ENCODE measurements at places on chromosomes 3 and 15.

DNA sequence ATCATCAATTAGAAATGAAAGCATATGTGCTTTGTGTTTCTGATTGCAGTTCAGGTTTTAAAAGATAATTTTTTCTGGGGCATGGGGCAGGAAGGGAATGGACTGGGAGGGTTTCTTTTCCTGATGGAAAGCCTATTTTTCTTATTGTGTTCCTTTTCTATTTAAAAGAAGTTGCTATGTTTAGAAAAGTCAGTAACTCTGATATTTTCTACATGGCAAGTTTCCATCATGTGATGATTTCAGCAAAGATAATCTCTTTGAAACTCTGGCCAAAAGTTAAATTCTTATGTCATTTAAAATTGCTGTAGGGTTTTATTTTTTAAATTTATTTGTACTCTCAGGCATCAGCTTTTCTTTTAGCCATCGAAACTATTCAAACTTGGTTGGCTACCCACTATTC lies 601.2 kb downstream of the FOXP1 start:
- no peak for DNase-seq

DNA sequence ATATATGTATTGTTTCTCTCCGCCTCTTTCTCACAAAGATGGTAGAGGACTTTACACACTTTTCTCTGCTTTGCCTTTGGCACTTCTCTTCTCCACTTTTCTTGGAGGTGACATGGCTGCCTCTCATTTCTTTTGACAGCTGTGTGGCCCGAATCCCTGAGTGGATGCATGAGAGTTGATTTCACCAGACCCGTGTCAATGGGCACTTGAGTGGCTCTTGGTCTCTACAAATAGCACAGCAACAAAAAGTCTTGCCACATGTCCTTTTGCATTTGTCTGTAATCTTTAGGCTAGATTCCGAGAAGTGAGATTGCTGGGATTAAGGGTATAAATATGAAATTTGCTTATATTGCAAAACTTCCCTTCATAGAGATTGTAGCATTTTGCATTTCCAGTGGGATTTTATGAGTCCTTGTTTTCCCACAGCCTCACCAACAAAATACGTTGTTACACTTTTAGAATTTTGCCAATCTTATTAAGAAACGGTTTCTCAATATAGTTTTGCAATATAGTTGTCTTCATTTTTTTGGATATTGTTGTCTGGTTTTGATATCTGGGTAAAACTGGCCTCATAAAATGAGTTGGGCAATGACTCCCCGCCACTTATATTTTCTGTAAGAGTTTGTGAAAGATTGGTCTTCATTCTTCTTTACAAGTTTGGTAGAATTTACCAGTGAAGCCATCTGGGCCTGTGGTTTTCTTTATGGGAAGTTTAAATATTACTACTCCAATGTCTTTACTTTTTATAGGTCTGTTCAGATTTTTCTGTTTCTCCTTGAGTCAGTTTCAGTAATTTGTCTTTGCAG lies 5.2 kb upstream of the TRPM1 start:
- DNase-seq, result no peak

- DNase-seq, result no peak
Observed at GRCh38 chr3:176633511-176633910, 563.8 kb downstream of the TBL1XR1 start.

- DNase-seq, result no peak
Observed at GRCh38 chr3:143910756-143911155, 60.9 kb upstream of the DIPK2A start.

GRCh38 chr3:10244009-10244408 lies 4.2 kb upstream of the TATDN2 start:
- DNase-seq, result no peak

DNA sequence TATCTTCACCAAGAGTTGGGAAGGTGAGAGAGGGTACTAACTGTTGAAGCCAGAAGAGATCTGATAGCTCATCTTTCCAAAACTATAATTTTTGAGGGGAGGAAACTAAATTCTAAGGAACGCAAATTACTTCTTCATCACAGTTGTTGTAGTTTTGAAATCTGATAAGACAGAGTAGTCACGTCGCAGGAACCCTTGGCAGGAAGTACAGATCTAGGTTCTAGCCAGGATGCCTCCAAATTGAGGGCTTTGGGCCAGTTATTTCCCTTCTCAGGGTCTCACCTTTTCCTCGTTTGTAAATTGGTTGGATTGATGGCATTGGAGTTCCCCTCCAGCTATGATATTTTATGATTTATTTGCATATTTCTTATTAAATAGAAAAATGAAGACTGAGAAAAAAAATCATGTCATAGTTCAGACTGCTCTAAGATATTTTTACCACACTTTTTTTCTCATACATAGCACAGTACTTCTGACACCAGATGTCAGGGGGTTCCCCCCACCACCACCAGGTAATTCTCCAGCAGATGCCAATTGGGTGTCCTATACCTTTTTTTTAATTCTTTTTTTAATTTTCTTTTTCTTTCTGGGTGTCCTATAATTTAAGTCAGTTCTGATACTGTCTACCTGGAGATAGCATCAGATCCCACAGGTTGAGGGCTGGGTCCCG lies 32.3 kb upstream of the APH1B start:
- no peak for DNase-seq

DNA sequence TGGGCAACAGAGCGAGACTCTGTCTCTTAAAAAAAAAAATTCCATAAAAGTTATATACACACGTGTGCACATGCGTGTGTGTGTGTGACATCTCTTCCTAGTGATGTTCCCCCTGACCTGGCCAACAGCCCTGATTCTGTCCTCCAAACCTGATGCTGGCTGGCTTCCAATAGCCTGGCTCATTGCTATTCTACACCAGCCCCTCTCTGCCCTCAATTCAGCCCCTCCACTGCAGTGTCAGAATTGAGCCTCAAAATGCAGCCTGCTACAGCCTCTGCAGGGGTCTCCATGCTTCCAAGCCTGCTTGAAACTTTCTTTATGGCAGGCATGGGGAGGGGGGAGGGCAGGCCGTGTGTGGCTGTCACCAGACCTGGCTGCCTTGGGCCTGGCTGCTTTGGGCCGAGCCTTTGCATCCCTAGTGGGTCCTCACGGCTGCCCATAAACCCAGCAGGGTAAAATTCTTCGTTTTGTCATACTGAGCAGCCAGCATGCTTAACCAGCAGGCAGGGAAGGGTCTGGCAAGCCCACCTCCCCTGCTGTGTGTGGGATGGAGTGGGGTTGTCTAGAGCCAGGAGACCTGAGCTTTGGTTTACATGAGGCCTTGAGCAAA lies 22.7 kb upstream of the DOCK3 start:
- no peak for DNase-seq

DNA sequence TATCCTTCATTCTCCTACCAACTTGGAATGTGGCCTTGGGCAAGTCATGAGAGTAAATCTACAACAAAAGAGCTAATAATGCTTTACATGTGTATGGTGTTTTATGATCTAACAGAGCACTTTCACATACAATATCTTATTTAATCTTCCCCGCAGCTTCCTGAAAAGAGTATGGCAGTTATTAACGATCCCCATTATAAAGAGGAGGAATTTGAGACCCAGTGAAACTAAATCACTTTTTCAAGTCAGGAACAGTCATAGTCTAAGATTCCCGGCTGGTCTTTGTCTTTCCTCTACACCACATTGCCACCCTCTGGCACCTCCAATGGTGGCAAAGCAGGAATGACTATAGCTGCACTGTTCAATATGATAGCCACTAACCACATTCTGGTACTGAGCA lies 69.7 kb upstream of the CMSS1 start:
- DNase-seq, result no peak

GRCh38 chr3:189630767-189631372 lies 319 bp upstream of the TP63 start:
- peak; percentile 30 for DNase-seq

GRCh38 chr3:177822681-177823096 lies 625.4 kb upstream of the TBL1XR1 start:
- no peak for DNase-seq

GRCh38 chr3:98199020-98199419 lies 32.5 kb downstream of the OR5H15 start:
- DNase-seq, result no peak

DNA sequence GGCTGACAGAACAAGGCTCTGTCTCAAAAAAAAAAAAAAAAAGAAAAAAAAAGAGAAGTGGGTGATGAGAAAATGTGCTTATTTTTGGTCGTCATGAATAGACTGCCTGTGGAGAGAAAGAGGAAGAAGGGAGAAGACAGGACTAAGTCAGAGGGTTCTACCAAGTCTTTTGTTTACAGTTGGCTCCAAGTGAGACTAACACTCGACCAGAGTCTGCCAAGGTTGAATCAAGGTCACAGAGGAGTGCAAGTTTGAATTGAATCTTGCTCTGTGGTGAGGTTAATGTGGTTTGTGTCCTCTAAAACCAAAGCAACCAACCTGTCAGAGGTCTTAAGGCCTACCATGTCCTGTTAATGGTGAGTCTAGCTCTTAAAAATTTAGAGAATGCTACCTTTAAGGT lies 334.1 kb upstream of the GRM7 start:
- DNase-seq, result no peak

DNA sequence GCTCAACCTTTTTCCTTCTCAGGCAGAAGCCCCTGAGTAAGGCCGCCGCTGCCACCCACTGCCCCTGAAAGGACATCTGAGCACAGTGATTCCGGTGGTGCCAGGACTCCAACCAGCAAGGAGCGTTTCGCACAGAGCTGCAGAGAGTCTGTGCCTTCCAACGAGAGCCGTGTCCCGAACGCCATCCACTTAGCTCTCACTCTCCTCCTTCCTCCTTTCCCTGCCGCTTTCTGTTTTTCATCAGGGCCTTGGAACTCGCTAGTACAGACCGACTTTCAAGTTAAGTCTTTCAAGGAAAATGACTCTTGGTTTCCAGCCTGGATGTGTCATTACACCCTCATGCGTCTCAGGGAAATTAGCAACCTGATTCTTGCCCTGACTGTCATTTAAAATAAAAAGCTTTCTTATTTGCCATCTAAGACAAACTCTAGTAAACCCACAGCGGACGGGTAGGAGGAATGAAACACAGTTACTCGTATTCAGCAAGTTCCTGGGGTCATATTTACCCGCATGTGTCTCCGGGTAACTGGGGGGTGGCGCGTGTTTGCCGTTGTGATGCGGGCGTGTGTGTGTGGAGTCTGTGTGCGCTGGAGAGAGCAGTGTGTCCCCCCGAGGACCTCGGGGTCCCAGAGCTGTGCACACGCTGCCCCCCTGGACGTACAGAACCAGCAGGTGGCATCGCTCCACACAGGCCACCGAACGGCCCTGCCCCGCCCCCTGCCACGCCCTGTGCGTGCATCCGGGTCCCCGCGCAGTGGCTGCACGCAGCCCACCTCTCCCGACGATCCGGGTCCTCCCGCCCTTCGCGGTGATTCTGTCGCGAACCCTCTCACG lies 30.4 kb upstream of the ALDH1A3 start:
- peak; percentile 72 for DNase-seq

GRCh38 chr3:183287301-183287971 lies 34.4 kb downstream of the B3GNT5 start:
- DNase-seq, result no peak

- DNase-seq, result no peak
Observed at GRCh38 chr3:127536830-127537812, 53.4 kb downstream of the TPRA1 start.

DNA sequence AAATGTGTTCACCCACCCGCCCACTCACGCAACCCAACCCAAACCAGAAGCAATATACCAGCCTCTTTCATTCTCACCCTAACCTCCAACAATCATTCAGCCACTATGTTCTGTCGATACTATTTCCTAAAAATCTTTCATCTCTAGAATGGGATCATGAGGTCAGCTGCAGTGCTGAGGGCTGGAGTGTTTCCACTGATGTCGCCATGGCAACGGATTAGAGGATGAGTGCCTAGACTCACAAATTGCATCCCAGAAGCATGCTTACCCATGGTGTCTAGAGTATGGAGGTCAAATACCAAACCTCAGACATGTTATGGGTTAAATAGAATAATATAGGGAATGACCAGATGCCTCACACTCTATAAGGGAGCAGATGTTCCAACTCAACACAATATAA lies 138.5 kb downstream of the GABRB3 start:
- no peak for DNase-seq

GRCh38 chr3:171192176-171192854 lies 165.8 kb upstream of the SLC2A2 start:
- DNase-seq, result no peak

GRCh38 chr3:57852896-57853295 lies 96.8 kb downstream of the SLMAP start:
- no peak for DNase-seq

- no peak for DNase-seq
Observed at GRCh38 chr3:177482048-177482691, 284.9 kb upstream of the TBL1XR1 start.

- peak; percentile 53 for DNase-seq
Observed at GRCh38 chr15:39736412-39737195, 46.0 kb downstream of the FSIP1 start.

DNA sequence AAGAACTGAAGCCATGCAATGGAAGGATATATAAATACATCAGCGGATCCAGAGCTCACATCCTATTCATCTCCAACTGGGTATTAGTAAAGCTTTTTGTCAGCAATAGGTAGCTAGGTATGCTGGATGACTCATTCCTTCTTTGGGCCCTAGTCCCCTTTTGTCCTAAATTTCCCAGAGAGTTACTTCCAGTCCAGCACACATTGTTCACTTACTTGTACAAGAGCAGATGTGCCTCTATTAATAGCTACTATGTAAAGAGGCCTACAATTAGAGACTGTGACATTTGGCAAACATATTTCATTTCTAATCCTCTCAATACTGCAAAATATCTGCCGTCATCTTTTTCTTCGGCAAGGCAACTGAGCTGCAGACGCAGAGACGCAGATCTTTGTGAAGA lies 1.7 kb upstream of the SLC4A7 start:
- no peak for DNase-seq

Data from left hindlimb (tissue), 1 donor.